Stimulated activated CD8-positive, alpha-beta memory T cell treated with anti-CD3 and anti-CD28 coated beads, Interleukin-4, amount 100 ng/mL, for 1 hour (primary cell): ENCODE measurements at places on chromosomes 7 and 10.

DNA sequence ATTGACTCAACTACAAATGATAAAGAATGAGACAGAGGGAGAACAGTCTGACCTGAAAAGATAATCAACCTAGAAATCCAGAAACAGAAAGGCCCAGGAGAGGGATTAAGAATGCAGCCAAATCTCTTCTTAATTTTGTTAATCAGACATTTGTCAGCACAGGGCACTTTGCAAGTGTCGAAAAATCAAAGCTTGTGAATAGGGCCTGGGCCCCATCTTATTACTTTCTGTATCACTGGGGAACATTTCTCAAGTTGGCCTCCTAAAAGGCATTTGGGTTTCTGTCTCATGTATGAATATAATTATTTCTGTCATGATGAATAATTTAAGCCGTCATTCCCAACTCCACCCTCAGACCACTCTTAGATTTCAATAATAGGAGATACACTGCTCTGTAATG lies 308.4 kb upstream of the PRKCQ start:
- no peak for DNase-seq

DNA sequence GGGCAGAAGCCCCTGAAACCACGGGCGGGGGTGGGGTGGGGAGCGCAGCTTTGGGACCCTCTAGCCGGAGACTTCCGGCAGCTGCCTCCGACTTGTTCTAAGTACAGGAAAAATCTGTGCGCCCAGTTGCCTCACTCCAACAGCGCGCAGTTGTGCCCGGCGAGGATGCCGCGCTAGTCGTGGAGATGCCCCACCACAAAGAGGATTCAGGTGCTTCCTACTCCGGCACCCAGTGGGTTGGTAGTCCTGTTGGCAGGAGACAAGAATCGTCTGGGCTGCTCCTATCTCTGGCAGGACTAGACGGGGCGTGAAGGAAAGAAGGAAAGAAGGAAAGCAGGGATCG lies 465 bp upstream of the NPY start:
- DNase-seq: no peak

DNA sequence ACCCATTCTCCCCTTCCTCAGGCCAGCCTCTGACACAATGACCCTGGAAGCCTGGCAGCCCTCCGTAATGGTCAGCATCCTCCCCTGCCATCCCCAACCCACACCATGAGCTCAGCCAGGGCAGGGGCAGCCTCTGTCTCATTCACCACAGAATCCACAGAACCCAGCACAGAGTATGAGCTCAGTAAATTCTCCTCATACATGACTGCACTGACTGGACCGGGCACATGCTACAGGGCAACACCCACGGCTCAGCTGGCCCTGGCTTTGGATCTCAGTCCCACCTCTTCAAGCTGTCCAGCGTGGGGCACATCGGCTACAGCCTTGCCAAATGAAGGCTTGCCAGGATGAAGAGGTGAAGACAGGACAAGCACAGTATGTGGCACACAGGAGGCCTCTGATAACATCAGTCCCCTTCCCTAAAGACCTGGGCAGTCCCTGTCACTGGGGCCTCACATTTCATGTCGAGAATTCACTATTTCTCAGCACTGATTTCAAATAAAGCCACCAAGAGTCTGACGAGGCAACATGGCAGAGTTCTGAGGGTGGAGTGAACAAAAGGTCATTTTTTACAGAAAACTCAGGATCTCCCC lies 7.9 kb downstream of the GPRIN2 start:
- no peak for DNase-seq

DNA sequence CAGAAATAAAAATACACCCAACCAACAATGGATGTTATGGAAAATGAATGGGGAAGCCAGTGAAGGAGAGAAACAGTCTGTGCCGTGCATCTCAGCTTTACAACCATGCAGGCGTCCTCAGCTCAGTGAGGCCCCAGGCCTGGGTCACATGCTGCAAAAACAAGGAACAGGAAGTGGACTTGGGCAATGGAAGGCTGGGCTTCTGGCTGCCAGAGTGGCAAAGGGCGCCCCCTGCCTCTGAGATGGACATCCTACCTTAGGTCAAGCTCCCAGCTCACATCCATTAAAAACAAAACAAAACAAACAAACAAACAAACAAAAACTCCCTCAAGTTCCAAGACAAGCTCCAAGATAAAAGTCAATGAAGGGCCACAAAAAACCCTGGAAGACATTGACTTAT lies 54.7 kb upstream of the AFAP1L2 start:
- no peak for DNase-seq

DNA sequence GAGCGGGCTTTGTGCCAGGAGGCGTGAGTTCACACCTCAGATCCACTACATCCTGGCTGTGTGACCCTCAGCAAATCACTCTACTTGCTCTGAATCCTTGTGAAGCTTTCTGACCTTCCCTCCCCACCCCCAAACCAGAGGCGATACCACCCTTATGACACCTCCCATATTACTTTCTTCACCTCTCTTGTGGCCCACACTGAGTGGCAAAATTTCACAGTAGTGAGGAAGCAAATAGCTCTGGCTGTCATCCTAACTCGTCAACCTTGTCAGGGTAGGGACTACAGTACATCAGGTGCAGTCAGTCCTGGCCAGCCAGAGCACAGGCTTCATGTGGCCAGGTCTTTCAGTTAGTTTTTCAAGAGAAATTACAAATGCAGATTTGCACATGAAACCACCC lies 19.1 kb downstream of the COL13A1 start:
- no peak for DNase-seq

GRCh38 chr10:112365014-112365432 lies 8.9 kb upstream of the ACSL5 start:
- DNase-seq: no peak
